Activated CD8-positive, alpha-beta memory T cell treated with anti-CD3 and anti-CD28 coated beads for 4 hours (primary cell): ENCODE measurements at places on chromosomes 6 and 20.

GRCh38 chr6:1858196-1858595 lies 248.5 kb downstream of the FOXC1 start:
- no peak for DNase-seq

GRCh38 chr6:89205819-89206218 lies 11.3 kb downstream of the GABRR1 start:
- no peak for DNase-seq

DNA sequence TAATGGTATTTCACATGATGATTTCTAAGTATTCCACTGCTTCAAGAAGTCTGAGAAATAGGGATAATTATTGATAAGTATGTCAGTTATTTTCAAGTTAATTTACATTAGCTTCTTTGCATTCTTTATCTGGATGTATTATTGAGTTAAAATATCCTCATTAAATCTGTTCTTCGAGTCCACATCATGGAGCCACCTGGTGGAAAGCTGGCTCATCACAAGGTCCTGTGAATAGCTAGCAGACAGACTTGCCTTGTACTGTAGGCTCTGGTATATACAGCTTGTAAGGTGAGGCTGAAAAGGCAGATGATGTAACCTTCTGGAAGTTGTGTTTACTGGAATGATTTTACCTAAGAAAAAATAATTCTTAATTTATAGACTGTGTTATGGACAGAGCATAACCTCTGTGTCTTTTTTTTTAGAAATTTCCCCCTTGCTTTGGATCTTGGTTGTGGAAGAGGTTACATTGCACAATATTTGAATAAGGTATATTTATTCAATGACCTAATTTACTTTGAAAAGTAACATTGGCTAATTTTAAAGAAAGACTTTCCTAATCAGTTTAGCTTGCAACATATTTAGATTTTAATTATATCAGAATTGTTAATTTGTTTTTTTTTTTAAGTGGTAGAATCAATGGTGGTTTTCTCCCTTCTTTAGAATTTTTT lies 3.5 kb downstream of the NDUFAF5 start:
- no peak for DNase-seq

DNA sequence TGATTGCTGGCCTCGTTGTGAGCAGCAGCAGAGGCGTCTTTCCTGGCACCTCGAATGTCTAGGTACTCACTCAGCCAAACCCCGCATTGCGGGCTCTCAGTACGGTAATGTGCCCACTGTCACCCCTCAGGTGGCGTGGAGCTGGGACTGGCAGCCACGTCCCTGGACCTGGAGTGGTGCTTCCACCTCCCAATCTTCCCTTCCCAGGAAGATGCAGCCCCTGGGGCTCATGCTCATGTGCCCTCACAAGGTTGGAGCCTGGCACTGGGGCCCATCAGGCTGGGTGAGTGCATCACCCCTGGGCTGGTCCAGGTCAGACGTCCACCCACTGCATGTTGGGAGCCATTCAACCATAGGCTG lies 75.7 kb downstream of the TCP11 start:
- DNase-seq: no peak

DNA sequence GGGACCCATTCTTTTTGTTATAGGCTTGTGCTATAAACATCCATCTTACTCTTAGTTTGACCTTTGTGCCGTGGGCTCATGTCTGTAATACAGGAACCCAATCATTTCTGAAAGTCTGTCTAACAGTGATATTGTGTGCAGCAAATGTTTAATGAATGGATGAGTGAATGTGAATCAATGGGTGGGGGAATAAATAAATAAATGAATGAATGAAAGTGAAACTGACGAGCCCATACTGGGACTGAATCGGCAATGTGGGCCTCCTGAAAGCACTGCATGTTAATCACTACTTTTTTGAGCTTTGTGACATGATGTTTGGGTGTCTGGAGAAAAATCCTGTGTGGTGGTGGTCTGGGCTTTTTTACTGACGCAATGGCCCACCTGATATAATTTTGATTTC lies 175.0 kb downstream of the GMPR start:
- DNase-seq: no peak

DNA sequence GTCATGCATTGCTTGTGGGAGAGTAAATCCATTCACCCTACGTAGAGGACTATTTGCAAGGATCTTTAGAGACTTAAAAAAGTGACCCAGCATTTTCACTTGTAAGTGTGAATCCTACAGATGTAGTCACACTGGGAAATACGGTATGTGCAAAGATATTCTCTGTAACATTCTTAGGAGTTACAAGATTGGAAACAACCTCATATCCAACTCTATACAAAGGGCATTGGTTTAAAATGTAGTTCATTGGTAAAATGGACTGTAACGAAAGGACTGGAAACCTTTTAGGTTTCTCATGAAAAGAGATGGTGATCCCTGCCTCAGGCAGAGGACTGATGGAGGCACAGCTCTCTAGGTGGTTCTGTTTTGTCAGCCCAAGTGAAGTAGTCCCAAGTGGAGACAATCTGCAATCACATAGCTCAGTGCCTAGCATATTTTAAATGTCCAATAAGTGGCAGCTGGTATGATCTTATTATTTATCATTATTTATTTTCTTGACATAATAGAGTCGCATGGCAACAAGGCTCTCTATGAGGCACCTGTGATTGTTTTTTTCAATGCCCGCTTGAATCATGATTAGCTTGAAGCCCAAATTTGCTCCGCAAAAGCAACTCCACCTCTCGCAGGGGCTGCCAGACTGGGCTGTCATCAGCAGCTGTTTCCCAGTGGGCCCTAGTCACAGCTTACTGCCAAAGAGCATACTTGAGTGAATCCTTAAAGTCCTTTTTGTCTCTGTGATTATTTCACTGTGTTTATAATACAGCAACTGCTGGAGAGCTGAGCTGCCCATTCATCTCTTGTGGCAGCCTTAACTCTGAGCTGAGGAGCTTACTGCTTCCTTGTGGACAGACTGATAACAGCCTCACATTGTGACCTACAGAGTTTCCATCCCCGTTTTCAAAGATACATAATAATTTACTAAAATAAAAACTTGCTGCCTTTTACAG lies 19.8 kb upstream of the ENPP1 start:
- no peak for DNase-seq

DNA sequence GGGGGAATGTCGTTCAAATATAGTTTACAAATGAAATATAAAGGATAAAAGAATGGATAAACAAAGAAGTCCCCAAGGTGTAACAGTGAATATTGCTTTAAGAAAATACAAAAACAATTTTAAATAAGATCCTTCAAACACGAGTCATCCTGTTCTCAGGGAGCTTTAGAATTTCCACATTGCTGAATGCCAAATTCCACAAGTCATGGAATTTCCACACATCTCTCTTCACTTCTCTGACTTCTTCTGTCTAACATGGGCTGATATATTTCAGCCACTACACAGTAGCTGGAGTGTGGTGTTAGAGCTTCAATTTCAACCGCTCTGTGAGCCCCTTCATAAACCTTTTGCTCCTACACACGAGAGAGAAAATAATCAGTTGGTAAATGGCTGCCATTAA lies 28.0 kb downstream of the IL22RA2 start:
- DNase-seq: no peak

DNA sequence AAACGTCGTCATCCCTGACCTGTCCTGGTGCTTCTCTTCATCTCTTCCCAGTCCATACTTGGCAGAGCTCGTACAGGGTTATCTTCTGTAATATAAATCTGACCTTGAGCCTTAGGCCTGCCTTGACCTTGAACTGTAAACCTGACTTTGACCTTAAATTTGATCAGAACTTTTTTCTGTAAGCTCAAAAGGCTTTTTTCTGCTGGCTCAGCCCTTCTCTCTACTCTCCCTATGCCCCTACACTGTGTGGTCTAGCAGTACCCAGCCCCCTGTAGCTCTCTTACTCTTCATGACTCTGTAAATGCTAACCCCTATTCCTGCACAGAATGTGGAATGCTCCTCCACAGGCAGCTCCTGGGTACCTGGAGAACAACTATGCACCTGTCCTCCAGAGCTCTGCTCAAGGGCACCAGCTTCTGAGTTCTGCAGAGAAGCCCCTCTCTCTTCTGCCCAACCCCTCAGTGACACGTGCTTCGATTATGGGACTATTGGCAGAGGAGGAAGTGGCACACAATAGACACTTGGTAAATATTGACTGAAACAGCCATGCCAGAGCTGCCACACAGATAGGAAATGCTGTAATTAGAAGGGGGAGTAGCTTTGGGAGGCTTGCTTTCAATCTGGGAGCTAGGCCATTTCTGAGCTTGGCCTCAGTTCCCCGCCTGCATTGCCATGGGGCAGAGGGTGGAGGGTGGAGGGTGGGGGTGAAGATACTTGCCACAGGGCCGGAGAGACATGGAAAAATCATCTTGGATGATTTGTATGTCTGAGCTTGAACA lies 15.4 kb downstream of the SNPH start:
- no peak for DNase-seq

- no peak for DNase-seq
These were observed 23.4 kb upstream of the VEGFA start for GRCh38 chr6:43746613-43747102.

GRCh38 chr20:46970937-46971630 lies 76.4 kb downstream of the EYA2 start:
- DNase-seq: no peak

GRCh38 chr6:62324834-62325233 lies 38.8 kb upstream of the KHDRBS2 start:
- DNase-seq: no peak

DNA sequence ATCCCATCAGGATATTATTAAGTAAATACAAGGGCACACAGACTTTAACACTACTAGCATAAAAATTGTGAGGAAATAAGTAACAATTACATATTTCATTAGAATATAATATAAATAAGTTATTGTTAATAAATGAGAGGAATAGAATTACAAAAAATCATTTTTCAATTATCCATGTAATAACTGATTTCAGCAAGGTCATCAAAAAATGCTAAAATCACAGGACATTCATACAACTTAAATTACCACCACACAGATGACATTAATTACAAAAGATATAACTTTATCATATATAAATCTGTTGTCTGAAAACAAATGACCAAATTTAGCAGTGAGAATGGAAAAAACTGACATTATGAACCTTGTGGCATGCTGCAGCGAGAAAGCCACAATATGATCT lies 37.0 kb downstream of the STX7 start:
- no peak for DNase-seq

DNA sequence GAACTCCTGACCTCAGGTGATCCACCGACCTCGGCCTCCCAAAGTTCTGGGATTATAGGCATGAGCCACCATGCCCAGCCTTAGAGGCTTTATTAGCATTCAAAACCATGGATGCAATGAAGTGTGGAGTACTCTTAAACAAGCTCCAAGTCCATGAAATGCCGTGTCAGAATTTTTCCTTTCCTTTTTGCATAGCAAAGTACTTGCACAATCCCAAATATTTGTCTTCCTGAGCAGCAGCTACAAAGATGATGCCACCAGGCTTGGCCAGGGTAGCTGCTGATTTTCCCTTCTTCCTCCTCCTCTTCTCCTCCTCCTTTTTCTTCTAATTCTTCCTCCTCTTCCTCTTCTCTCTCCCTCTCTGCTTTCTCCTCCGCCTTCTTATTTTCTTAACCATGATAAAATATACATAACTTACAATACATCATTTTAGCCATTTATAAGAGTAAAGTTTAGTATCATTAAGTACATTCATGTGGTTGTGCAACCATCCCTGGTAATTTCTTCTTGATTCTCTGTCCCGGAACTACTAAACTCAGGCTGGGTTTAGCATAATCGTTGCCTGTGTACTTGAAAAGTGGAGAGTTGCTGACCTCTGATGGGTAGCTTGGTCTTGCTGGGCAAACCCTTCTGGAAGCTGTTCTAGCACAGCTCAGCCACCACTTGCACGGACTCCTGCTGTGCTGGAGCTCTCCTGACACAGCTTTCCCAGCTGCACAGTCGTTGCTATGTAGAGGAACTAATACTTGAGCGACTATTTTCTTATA lies 20.3 kb downstream of the MUCL3 start:
- no peak for DNase-seq

- no peak for DNase-seq
These were observed 310.7 kb downstream of the EYA4 start for GRCh38 chr6:133551847-133552341.

DNA sequence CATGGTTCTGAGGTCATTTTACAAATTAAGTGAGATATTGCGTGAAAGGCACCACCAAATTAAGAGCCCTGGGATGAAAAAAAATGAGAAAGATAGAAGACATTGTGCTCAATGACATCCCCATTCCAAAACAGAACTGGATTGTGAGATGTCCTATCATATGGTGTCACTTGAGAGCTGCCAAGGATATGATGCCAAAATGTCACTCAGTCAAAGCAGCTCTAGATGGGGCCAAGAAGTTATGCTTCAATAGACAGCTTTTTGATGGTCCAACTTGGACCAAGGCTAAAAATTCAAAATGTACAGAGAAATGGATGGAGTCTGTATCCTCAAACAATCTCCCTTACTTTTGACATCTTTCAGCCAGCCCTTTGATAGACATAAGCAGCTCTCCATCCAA lies 180.8 kb downstream of the UST start:
- DNase-seq: no peak

DNA sequence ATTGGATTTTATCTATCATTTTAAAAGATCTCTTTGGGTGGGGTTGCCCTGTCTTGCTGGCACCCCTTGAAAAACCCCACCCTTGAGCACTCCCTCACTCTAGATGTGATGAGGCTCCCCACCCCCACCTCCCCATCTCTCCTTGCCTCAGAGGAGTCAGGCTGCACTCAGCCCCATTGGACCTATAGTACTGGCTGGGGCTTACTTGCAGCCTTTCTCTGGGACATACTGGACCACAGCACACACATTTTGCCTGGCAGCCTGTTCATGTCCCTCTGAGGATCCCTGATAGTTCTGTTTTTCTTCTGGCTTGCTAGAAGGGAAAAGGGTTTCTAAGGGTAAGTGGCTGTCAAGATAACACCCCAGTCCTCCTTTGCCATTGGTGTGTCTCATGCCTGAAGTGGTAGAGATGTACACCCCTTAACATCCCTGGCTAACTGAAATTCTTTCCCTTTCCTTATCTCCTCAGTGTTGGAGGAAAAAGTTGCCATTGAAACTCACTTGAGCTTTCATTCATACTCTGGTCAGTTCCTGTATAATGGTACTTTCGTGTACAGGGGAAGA lies 553.4 kb upstream of the CITED2 start:
- DNase-seq: no peak

GRCh38 chr6:31651602-31652191 lies 764 bp downstream of the BAG6 start:
- no peak for DNase-seq
